ENCODE measurements at places on chromosomes 2 and 18. TPM values are rescaled to one million over a fixed set of nuclear protein-coding genes. Genes with fewer than 3 reads are reported as not detected.

GRCh38 chr2:223744580-223744979 is 92.8 kb downstream of the AP1S3 start:
- no peak for DNase-seq

Gene CARF
- 11.5 TPM for total RNA-seq

Gene VWC2L
- total RNA-seq, result not detected

Gene IHH
- not detected for total RNA-seq

- DNase-seq, result no peak
These were observed 372.8 kb upstream of the UBE2E3 start for GRCh38 chr2:180607514-180608049.

Gene MOGAT1
- total RNA-seq, result not detected

Gene KYNU
- 2.8 TPM for total RNA-seq

DNA sequence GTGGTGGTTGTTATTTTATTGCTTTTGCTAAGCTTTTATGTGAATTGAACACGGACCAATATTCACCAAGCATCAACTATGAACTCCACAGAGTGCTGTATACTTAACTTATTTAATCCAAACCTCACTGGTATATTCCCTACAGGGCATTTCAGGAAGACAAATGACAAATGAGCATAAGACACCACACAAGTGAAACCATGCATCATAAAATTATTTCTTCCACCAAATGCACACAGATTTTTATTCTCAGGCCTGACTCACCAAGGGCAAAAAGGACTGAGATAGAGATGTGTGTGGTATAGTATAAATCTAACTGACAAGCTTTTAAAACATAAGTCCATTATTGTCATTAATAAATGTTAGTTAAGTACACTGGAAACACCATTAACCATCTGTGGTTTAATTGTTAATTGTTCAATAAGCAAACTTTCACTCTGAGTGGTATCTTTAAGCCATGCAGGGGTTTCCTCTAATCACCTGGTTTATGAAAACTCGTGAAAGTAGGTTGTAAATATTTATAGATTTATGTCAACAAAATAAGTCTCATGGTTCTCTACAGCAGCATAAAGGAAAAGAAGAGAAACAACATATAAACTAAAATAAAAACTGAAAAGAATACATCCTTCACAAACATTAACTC is 77.6 kb upstream of the CRIM1 start:
- DNase-seq, result no peak

Gene KDM3A
- 161 TPM for total RNA-seq

GRCh38 chr2:66862885-66863650 is 428.1 kb downstream of the MEIS1 start:
- no peak for DNase-seq

Gene PRKAG3
- total RNA-seq, result not detected

Gene PROM2
- total RNA-seq, result not detected

Gene MAPK4
- total RNA-seq, result not detected

GRCh38 chr2:30583204-30583749 is 136.2 kb downstream of the LCLAT1 start:
- DNase-seq, result no peak

Gene PDCD1
- total RNA-seq, result 10.4 TPM

- no peak for DNase-seq
These were observed 129.9 kb downstream of the FHOD3 start for GRCh38 chr18:36427369-36427768.

Gene ALK
- not detected for total RNA-seq

- no peak for DNase-seq
These were observed 27.6 kb upstream of the NEMP2 start for GRCh38 chr2:190562121-190562520.

Gene FAM117B
- total RNA-seq, result 22.8 TPM
